ENCODE measurements at places on chromosomes 13 and 19. TPM values are rescaled to one million over a fixed set of nuclear protein-coding genes. Genes with fewer than 3 reads are reported as not detected.

The ZNF681 gene
- 1.7 TPM for total RNA-seq

The KRTDAP gene
- 687 TPM for total RNA-seq

The LAIR1 gene
- total RNA-seq = 8.8 TPM

The CEACAM20 gene
- not detected for total RNA-seq

The SIGLEC9 gene
- total RNA-seq = 5.9 TPM

Measured in vagina (tissue), 2 donors.